Mammary epithelial cell (primary cell): ENCODE measurements at places on chromosomes 1 and 21. TPM values are rescaled to one million over a fixed set of nuclear protein-coding genes. Genes with fewer than 3 reads are reported as not detected.

Gene S100A7
- total RNA-seq = 2.7 TPM

Gene PAFAH2
- 17.2 TPM for total RNA-seq

Gene S100A5
- not detected for total RNA-seq

Gene OR2L5
- total RNA-seq = 0.50 TPM

Gene NBPF10
- total RNA-seq = 3.9 and 4.9 TPM in 2 replicates

Gene HLX
- total RNA-seq = 0.61 and 0.64 TPM in 2 replicates

Gene LCE1E
- total RNA-seq = 2.9 and 4.3 TPM in 2 replicates

Gene TXNIP
- total RNA-seq = 355 TPM

Gene DENND2D
- total RNA-seq = 10.5 TPM
